ENCODE measurements at places on chromosomes 5 and 9. TPM values are rescaled to one million over a fixed set of nuclear protein-coding genes. Genes with fewer than 3 reads are reported as not detected.

DNA sequence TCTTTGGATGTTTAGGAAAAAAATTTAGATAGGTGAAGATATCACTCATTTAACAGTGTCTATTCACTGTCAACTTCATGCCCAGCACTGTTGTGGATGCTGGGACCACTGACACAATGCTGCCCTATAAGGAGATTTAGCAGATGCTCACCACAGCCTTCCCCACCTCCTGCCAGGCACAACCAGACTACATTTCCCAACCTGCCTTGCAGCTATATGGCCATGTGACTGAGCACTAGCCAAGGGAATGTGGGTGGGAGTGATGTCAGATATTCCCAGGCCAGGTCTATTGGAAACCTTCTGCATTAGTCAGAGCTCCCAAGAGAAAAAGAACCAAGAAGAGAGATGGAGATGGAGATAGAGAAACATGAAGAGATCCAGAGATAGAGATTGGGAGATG lies 302.6 kb upstream of the TAS2R1 start:
- no peaks in the 10 kb centered on the region for H3K36me3 ChIP-seq
- H3K4me1 ChIP-seq, result no peaks in the 10 kb centered on the region
- H3K4me3 ChIP-seq, result no peak overlapping the region
- no peak overlapping the region for H3K27ac ChIP-seq
- no peaks in the 10 kb centered on the region for H3K27me3 ChIP-seq

Gene FAM221B
- total RNA-seq, result not detected

DNA sequence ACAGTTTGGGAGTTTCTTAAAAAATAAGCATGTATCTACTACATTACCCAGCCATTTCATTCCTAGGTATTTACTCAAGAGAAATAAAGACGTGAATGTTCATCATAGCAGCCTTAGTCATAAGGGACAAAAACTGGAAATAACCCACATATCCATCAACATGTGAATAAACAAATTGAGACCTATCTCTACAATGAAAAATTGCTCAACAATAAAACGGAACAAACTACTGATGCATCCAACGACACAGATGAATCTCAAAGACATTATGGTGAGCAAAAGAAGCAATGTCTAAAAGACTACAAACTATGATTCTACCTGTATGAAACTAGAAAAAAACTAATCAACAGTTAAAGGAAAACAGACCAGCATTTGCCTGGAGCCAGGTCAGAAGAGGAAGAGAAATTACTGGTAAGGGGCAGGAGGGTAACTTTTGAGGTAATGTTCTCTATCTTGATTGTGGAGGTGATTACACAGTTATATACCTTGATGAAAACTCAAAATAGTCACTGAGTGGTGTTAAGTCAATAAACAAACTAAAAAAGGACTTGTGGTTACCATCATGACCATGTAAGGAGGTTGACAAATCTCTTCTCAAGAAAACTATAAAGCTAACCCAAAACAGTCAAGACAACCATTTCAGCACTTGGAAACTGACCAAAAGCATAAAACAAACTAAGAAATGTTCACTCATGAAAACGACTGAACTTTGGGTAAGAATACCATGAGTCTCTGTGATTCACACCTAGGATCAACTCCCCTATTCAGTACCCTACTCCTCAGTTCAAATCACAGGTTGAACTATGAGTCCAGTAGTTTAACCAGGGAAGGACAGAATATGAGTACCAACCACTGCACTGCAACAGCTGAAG lies 10.4 kb downstream of the UIMC1 start:
- no peaks in the 10 kb centered on the region for H3K27me3 ChIP-seq
- no peak overlapping the region for H3K4me3 ChIP-seq
- peaks cover 18% of the 10 kb centered on the region for H3K4me1 ChIP-seq
- no peak overlapping the region for H3K27ac ChIP-seq
- peaks cover 40% of the 10 kb centered on the region for H3K36me3 ChIP-seq

GRCh38 chr5:74031536-74031935 lies 405.5 kb downstream of the ARHGEF28 start:
- no peak overlapping the region for H3K27ac ChIP-seq
- no peaks in the 10 kb centered on the region for H3K36me3 ChIP-seq
- DNase-seq, result no peak
- H3K27me3 ChIP-seq, result peaks cover 14% of the 10 kb centered on the region
- no peak overlapping the region for H3K4me3 ChIP-seq

- DNase-seq, result no peak
- no peak overlapping the region for H3K4me3 ChIP-seq
- H3K36me3 ChIP-seq, result peaks cover 4% of the 10 kb centered on the region
- no peak overlapping the region for H3K27ac ChIP-seq
- no peaks in the 10 kb centered on the region for H3K4me1 ChIP-seq
Observed at GRCh38 chr5:134944630-134945029, 23.1 kb upstream of the CATSPER3 start.

DNA sequence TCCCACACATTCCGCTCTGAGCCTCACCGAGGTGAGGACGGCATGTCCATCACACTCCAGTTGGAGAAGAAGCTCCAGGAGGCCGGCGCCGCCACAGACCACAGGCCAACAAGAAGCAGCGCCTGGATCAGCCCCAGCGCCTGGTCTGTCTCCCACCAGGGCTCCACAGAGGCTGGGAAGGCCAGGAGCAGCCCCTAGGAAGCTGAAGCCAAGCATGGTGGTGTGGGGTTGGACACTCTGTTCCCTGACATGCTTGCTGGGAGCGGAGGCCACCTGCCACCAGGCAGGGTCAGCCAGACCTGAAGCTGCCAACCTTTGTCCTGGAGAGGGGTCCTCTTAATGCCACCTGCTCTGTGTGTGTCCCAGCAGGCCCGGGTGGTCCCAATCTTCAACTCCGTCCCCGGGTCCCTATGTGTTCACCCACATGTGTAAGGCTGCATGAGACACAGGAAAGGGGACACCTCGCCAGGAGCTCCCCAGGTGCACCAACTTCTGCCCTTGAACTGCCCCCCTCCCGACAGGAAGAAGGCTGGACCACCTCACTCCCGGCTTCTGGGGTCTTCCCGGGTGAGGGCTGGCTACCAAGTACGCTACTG lies 140.1 kb upstream of the PPP1R26 start:
- no peak overlapping the region for H3K27ac ChIP-seq
- no peak overlapping the region for H3K4me3 ChIP-seq
- no peaks in the 10 kb centered on the region for H3K36me3 ChIP-seq

Gene NR4A3
- total RNA-seq, result 1.2 TPM

DNA sequence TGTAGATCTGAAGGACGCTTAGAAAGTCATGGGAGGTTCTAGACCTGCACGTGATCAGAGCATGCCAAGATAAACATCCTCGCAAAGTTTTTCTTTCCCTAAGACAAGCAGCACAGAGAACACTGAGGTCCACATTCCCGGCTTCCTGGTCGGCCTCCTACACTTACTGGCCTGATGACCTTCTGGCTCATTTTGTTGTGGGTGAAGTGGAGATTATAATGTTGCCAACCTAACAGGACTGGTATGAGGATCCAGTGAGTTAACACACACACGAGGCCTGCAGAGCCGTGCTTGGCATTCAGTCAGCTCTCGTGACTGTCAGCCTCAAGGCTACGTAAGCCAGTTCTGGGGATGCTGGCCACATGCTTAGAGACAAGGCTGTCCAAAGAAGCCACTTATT lies 186.0 kb downstream of the TENT4A start:
- no peak overlapping the region for H3K27ac ChIP-seq
- peaks cover 2% of the 10 kb centered on the region for H3K27me3 ChIP-seq
- no peak overlapping the region for H3K4me3 ChIP-seq
- DNase-seq, result no peak
- H3K4me1 ChIP-seq, result no peaks in the 10 kb centered on the region

- no peaks in the 10 kb centered on the region for H3K36me3 ChIP-seq
- no peak for DNase-seq
- peaks cover 2% of the 10 kb centered on the region for H3K27me3 ChIP-seq
- no peak overlapping the region for H3K27ac ChIP-seq
- peaks cover 2% of the 10 kb centered on the region for H3K4me1 ChIP-seq
Observed at GRCh38 chr5:81826128-81826527, 75.2 kb upstream of the SSBP2 start.

DNA sequence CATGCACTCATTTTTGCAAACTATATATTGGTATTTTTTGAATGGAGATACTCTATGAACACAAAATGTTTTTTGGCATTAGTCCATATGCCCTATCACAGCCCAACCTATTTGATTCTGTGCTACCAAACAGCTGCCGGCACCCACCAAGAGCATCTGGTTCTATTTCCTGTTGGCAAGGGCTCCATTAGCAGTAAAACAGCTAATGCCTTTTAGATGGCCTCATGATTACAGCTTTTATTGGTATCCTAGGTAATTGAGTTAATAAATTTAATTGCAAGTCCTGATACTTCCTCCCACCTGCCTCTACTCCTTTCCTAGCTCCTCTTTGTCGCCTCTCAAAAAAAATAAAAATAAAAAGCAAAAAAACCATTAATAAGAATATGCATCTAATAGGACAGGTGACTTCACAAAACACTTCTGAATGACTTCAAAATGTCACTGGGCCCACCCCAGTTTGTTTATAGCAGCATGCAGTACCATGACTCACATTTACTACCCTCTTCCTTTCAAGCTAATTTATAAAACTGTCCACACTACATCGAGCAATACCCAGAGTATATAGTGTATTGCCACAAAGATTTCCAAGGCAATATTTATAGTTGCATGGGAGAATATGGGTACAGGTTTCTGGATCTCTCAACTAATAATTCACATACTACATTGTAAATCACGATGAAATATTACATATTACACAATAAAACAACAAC lies 620.4 kb downstream of the SLCO4C1 start:
- H3K27me3 ChIP-seq, result no peaks in the 10 kb centered on the region
- H3K4me1 ChIP-seq, result no peaks in the 10 kb centered on the region
- no peaks in the 10 kb centered on the region for H3K36me3 ChIP-seq

DNA sequence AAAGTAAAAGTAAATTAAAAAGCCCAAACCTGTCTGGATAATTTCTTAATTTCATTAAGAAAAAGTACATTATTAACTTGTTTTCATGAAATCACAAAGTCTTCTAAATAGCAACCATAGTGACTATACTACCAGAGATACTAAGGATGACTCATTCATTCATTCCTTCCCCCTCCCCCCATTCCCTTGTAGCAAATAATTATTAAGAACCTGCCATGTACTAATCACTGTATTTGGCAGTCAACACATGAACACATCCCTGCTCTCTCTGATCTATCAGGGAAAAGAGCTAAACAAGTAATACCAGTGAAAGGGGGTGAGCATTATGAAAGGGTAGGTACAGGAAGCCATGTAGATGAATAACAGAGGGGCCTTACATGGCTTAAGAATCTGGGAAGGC lies 203.9 kb downstream of the CWC27 start:
- no peak overlapping the region for H3K4me3 ChIP-seq
- no peak for DNase-seq

DNA sequence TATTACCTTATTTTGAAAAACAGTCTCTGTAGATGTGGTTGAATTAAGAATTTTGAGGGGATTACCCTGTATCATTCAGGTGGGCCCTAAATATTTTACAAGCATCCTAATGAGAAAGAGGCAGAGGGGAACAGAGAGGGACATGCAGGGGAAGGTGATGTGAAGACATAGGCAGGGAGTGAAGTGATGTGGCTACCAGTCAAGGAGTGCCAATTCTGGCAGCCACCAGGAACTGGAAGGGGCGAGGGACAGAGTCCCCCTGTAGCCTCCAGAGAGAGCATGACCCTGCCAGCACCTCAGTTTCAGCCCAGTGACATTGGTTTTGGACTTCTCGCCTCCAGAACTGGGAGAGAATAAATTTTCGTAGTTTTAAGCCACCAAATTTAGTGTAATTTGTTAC lies 44.1 kb downstream of the PIP5K1B start:
- peaks cover 11% of the 10 kb centered on the region for H3K27me3 ChIP-seq
- no peak overlapping the region for H3K4me3 ChIP-seq
- DNase-seq, result no peak

DNA sequence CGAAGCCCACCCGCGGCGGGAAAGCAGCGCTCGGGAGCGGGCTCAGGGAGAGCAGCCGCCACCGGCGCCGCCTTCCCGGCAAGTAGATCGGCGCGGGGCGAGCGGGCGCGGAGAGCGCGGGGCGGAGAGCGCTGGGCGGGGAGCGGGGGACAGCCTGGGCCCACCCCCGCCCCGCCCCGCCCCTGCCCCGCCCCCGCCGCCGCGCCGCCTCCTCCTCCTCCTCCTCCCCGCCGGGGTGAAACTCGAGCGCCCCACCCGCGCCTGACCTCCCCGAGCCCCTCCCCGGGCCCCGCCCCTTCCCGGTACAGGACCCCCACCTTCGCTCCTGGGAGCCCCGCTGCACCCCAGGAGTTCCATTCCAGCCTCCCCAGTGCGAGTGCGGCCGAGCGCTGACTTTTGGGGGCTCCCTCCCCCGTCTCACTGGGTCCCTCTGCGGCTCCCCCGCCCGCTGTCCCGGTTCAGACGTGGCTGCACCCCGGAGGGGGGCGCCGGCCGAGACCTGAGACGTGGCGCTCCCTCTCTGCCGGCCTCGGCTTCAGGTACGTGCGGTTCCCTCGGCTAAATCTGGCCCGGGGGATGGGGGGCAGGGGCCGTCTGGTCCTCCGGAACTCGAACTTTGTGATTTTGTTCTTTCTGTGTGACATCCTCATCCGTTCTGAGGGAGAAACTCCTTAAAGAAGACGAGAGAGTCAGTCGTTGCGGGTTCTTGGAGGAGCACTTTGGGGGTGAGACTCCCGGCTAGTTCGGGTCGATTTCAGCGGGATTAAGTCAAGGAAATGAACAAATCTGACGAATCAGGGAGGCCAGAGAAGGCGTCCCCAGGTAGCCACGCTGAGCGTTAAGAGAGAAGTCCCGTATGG lies at the start of gene SEMA5A:
TSS of gene SEMA5A (minus strand) at position 84 of the 860 bp plus-strand sequence. CDS start 166,129 bp downstream, outside the sequence.
- H3K4me1 ChIP-seq, result no peaks in the 10 kb centered on the region
- no peak for DNase-seq
- no peak within 1 kb of the TSS for H3K4me3 ChIP-seq

- H3K27me3 ChIP-seq, result no peaks in the 10 kb centered on the region
- H3K4me3 ChIP-seq, result no peak overlapping the region
- no peak overlapping the region for H3K27ac ChIP-seq
- H3K4me1 ChIP-seq, result peaks cover 9% of the 10 kb centered on the region
- H3K36me3 ChIP-seq, result peaks cover 14% of the 10 kb centered on the region
Observed at GRCh38 chr5:40776658-40776977, 20.9 kb upstream of the TTC33 start.
